ENCODE measurements at places on chromosomes 1 and 21. TPM values are rescaled to one million over a fixed set of nuclear protein-coding genes. Genes with fewer than 3 reads are reported as not detected.

GRCh38 chr1:16367258-16367967, 371 bp downstream of the SZRD1 start:
- DNase-seq = peak; percentile 61

- DNase-seq = no peak
These were observed 21.8 kb upstream of the GRHL3 start for GRCh38 chr1:24297187-24297851.

GRCh38 chr1:171486048-171486519, 754 bp downstream of the PRRC2C start:
- DNase-seq = peak; percentile 11

DNA sequence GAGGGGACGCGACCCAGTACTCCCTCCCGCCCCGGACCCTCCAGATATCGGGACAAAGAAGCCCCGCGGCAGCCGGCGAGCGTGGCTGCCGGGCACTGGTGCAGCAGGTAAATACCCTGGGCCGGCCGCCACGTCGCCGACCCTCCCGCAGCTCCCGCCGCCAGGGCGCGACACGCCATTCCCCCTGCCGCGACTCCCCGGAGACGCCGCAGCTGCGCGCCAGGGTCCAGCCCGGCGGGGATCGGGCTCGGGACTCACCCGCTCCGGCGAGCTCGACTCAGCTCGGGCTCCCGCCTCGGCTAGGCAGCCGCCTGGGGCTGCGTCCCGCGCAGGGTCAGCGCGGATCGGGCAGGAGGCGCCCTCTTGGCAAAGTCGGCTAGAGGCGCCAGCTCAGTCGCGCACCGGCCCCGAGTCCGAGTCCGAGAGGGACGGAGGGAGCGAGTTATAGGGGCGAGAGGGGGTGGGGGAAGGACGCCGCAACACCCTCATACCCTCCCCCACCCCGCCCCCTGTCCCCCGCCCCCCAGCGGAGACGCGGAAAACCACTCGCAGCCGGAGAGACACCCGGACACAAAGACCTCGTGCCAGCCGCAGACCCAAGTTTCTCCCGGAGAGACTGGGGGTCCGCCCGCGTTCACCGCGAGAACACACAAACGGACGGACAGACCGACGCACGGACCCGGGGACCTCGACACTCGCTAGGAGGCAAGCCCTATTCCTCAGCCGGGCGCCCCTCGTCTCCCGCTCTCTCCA, 985 bp downstream of the SYT6 start:
- peak; percentile 1 for DNase-seq

AKT3 gene
- total RNA-seq = 15.2 TPM

Measured in NCI-H460 (cell line).